ENCODE measurements at places on chromosomes 7 and 10.

- DNase-seq, result no peak
Measured at GRCh38 chr7:156060925-156061324, 248.7 kb upstream of the SHH start.

DNA sequence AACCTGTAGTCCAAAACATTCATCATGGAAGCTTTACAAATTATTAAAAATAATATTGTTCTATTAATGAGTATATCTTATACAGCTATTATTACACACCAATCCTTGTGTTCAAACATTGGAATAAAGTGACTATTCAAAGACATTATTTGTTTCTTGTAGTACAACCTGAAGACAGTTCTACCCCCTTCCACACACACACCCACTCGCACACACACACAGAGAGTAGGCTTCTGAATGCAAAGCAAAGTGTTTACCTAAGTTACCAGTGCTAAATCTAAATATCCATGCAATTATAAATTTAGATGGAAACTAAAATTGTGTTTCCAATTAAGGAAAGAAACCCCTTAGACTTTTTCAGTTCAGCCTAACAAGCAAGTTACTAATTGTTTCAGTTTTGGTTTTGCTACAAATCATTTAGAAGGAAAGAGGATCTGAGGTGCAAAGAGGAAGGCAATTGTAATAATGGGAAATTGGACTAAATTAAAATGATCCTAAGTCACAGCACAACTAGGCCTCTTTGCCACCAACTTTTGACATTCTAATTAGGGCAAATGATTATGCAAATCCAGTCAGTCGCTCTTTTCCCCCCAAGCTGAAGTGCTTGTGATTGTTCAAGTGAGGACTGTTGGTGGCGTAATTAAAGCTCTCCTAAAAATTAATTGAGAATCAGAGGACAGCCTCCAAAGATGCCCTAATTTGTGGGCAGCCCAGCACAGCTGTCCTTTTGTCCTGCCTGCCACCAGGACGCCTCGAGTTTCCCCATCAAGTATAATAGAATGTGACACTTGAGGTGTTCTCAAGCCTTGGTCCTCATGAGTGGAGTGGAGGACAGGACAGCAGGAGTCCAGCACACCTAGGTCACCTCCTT lies 19.9 kb upstream of the ATOH7 start:
- DNase-seq, result no peak

DNA sequence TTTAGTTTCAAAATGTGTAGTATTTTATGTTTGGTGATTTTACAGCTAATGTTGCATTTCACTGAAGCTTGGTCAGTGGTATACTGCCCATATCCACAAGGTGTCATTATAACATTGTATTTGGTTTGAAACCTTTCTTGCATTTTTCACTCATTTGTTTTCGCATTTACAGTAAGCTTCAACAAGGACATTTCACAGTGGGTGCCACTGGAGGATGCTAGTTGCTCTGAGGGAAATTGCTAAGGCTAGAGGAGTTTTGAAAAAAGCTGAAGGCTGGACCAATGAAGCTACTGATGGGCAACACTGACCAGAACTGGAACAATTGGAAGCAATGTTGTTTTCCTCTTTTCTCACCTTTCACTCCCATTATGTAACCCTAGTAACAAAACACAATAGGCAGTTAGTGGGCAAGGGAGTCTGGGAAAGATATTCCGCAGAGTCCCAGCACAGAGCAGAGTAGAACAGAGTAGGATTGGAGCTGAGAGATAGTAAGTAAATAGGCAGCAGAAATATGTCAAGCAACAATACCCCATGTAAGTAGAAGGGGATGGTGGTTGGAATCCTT lies 23.6 kb upstream of the SRI start:
- DNase-seq, result no peak

GRCh38 chr10:86321568-86321967 lies 45.0 kb downstream of the GRID1 start:
- DNase-seq, result no peak

DNA sequence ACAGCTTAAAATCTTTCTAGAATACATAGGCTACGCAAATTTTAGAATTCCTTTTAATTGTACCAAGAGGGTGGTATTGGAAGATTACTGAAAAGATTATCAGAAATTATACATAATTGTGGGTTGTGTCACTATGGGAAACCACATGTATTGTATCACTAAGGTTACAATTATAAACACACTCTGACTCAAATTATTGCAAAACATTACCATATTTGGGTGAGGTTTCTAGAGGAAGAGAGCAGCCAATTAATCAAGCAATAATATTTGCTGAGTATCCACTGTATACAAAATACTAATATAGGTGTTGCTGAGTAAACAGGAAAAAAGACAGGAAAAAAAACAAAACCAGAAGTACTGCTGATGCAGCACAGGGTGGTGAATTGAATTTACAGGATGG lies 3.1 kb upstream of the CAPZA2 start:
- DNase-seq, result no peak

- no peak for DNase-seq
Measured at GRCh38 chr7:150940431-150941102, 37.6 kb downstream of the KCNH2 start.

- no peak for DNase-seq
Measured at GRCh38 chr7:78072201-78072590, 273.6 kb downstream of the PHTF2 start.

- peak; percentile 5 for DNase-seq
Measured at GRCh38 chr7:19333706-19334105, 188.5 kb upstream of the FERD3L start.

- no peak for DNase-seq
Measured at GRCh38 chr10:12958546-12959110, 42.9 kb downstream of the CCDC3 start.

GRCh38 chr7:123003539-123004126 lies 8.1 kb upstream of the TAS2R16 start:
- DNase-seq, result no peak

GRCh38 chr7:30027740-30028215 lies 434 bp upstream of the PLEKHA8 start:
- no peak for DNase-seq

DNA sequence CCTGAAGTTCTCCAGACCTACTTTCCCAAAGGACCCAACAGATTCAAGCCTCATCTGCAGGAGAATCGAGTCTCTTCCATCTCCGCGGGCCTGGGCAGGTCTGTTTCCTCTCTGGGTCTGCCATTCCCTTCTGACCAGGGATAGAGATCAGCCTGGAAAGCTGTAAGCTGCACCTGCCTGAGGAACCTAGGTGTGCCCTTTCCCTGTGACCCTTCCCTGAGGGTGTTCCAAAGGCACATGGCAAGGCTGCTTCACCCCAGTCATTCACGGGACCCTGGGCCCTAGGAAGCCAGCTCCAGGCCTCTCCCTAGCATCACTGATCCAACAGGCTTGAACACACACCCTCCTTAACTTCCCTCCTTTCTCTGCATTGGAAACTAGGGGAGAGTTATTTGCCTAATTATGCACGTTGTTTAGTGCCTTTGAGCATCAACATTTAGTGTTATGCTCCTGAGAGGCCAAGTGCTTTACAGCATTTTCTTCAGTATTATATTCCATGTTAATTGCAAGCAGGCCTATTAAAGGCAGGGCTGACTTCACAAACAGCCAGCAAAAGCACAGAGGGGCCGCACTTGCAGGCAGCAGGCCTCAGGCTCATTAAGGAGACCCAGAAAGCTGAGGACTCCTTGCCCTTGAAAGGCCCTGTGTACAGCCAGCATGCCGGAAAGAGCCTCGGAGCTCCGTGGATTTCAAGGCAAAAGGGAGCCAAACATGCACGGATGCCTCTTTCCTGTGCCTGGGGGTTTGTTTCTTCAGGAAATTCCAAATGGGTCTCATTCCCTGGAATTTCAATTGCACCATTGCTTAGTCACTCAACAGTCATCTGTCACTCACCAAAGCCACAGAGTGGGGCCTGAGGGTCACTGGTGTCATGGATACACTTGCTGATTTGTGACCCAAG lies 91.0 kb upstream of the FAM20C start:
- no peak for DNase-seq

GRCh38 chr7:92584953-92585352 lies 5.2 kb downstream of the FAM133B start:
- DNase-seq, result no peak

GRCh38 chr7:91126762-91127161 lies 137.5 kb upstream of the FZD1 start:
- no peak for DNase-seq

- DNase-seq, result no peak
Measured at GRCh38 chr7:95427166-95427565, 7.7 kb downstream of the PON2 start.

GRCh38 chr7:115546790-115547189 lies 483.8 kb downstream of the TFEC start:
- no peak for DNase-seq

DNA sequence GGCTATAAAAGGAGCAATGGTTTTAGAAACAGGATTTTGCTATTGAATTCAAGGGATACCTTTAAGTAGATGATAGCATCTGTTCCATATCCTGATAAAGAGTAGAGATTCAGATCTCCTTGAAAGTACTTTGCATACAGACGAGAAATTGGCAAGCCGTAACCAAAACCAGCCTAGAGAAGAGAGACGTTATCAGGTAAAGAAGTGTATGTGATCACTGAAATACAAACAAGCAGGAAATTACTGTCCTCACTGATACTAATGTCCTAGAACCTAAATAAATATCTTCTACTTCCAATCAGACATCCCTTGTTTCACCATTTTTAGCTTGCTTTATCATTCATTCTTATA lies 9.4 kb downstream of the PDK4 start:
- DNase-seq, result no peak

DNA sequence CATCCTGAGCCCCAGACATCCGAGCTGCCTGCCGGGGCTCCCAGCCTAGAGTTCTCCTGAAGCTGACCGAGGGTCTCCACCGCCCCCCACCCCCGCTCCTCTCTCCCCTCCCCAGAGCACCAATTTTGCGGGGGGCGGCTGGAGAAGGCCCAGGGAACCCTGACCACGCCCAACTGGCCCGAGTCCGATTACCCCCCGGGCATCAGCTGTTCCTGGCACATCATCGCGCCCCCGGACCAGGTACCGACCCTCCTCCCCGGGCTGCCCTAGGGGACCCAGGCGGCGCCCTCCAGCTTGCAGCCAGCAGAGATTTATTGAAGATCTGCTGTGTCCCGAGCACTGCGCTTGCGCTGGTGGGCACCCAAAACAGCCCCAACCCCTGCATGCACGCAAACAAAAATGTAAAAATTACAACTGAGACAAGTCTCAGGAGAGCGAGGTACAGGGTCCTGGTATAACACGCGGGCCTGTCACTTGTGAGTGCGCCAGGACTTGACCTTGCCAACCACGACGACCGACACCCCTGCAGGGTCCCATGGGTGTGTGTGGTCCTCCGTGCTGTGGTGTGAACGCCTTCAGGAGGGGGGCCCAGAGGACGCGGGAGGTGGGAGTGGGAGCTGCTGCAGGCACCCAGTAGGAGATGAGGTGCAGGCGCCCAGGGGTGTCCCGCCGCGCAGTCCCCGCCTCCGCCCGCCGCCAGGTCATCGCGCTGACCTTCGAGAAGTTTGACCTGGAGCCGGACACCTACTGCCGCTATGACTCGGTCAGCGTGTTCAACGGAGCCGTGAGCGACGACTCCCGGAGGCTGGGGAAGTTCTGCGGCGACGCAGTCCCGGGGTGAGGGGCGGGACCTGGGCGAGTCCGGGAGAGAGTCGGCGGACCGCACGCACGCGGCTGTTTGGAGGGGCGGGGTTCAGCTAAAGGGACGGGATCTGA lies 3.1 kb downstream of the PCOLCE start:
- DNase-seq, result no peak

DNA sequence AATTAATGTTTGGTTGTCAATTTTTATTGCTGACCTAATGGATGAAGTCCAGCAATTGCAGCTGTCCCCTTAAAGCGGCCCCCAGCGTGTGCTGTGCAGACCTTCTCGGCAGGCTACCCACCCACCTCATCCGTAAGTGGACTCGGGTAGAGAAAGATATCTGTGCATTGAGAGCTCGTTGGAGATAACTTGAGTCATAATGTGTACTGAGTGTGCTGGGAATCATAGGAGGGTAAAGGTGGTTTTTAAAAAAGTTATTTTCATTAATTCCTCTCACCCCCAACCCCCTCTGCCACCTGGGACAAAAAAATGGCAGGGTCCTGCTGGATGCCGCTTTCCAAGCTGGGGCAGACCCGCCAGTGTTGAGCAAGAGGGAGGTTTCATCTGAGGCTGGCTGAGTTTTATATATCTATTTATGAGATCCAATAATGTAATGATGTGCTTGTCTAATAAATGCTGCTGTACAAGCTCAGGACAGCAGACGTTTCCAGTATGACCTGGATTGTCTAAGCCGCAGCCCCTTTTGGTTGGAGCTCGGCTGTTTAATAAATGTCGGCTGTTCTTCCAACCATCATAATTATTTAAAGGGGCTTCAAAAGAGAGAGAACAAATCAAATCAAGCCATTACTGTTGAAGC lies 119.1 kb downstream of the NKX6-2 start:
- no peak for DNase-seq

DNA sequence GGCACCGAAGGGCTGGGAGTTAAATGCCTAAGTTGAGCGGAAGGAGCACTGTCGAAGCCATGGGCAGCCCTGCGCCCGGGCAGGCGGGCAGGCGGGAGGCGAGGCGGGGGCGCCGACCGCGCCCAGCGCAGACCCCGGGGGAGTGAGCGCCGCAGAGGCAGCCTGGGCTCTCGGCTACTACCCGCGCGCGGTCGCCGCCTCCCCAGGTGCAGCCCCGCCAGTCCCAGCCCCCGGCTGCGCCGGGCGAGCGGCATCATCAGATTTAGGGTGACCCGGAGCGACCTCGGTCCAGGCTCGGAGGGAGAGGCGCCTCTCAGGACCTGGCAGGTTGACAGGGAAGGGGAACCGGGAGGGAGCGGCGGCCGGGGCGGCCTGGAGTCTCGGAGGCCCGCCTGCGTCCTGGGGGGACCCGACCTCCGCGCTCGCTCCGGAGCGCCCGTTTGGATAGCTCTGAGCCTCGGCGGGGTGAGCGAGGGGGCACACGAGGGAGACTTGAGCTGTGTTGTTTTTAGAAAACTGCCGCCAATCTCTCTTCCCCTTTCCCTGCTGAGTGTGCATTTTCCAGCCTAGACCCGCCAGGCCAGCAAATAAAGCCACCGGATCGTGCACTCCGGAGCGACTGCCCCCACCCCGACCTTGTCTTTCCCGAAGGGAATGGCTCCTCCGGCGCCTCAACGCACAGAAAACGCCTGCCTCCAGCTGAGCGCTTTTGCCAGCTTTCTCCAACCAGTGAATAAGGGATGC lies 2.3 kb upstream of the NRP1 start:
- no peak for DNase-seq

GRCh38 chr10:17683541-17683940 lies 39.6 kb downstream of the STAM start:
- DNase-seq, result no peak

GRCh38 chr10:102726274-102726673 lies 11.8 kb downstream of the SFXN2 start:
- peak; percentile 23 for DNase-seq

- DNase-seq, result no peak
Measured at GRCh38 chr7:135678612-135679575, 16.6 kb downstream of the STMP1 start.

GRCh38 chr7:84677117-84677732 lies 482.6 kb upstream of the SEMA3A start:
- no peak for DNase-seq

DNA sequence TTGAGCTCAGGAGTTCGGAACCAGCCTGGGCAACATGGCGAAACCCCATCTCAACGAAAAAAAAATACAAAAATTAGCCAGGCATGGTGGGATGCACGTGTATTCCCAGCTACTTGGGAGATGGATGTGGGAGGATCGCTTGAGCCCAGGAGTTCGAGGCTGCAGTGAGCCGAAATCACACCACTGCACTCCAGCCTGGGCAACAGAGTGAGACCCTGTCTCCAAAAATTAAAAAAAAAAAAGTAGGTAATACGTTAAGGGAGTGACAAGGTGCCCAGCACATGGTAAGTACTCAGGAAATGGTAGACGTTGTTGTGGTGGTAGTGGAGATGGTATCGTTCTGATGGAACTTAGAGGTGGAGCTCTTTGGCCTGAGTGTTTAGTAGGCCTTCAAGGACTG lies 41.0 kb upstream of the XPNPEP1 start:
- DNase-seq, result no peak

GRCh38 chr7:104267701-104268368 lies 60.0 kb upstream of the ORC5 start:
- no peak for DNase-seq

Data from substantia nigra (tissue), 51 donors.